ENCODE measurements at places on chromosomes 7 and 10. TPM values are rescaled to one million over a fixed set of nuclear protein-coding genes. Genes with fewer than 3 reads are reported as not detected.

GRCh38 chr10:70626056-70626455 is 23.5 kb upstream of the PRF1 start:
- no peak for DNase-seq

- DNase-seq, result no peak
Observed at GRCh38 chr10:110967645-110968044, 48.2 kb downstream of the SHOC2 start.

- no peak for DNase-seq
Observed at GRCh38 chr7:40582539-40582938, 447.7 kb downstream of the SUGCT start.

DNA sequence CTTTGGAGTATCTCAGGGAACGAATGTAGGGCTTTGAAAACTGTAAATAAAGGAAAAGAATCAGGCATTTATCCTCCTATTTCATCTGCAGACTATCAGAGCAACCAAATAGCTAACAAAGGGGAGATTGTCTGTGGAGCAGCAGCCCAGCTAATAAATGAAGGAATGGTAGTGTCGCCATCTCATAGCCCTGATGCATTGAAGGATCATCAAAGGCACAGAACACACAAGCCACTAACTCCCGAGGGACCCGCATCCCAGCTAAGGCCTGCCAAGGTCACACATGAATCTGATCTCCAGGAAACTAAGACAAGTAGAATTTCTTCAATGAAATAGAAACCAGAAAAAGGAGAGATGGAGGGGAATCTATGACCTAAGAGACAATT is 38.2 kb downstream of the CALML5 start:
- DNase-seq, result no peak

RNF32 gene
- 1.6 TPM for polyA plus RNA-seq

DNA sequence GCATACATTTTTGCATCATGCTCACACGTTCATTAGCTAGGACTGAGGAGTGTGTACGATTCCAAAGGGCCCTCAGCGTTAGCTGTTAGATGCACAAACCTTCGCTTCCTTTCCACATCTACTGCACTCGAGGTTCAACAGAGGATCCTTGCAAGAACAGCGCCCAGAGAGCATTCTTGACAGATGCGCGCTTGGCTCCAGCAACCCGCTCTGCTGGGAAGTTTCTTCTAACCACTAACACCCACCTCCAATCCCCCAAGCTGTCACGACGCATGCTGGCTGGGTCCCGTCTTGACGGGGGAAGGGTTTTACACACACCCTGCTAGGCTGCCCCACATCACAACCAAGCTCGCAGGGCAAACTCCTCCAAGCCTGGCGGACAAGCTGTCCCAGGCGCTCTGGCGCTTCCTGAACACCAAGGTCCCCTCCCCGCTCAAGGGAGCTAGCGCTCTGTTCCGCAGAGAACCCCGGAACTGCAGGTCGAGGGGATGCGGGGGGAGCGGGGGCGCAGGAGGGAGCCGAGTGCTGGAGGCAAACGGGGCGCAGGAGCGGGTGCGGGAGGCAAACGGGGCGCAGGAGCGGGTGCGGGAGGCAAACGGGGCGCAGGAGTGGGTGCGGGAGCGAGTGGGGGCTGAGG is 653 bp upstream of the ADRB1 start:
- DNase-seq, result no peak
